Fibroblast of upper back skin (primary cell): ENCODE measurements at places on chromosomes 12 and 14.

DNA sequence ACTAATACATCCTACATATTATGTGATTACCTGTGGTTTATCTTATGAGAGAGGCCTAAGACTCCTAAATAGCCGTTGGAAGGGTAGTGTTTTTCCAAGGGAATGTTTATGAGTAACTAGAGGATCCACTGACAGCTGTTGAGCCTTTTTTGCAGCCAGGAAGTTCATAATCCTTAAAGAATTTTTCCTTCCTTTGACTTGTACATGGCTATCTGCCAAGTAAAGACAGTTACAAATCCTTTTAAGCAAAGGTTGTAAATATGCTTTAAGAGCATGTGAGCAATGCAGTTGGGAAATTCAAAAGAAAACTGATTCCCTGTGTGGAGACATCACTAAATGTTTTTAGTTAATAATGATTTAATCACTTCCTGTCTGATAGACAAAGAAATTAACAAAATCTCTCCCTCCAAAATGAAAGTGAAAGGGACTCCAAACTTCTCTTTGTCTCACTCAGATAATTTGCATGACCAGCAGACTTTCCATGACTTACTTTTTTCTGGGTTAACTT, 333.8 kb downstream of the PDZRN4 start:
- DNase-seq = peak; percentile 92

- no peak for DNase-seq
Observed at GRCh38 chr12:2820432-2820831, 8.0 kb downstream of the ITFG2 start.

GRCh38 chr12:96186607-96187301, 7.4 kb upstream of the ELK3 start:
- DNase-seq = no peak

DNA sequence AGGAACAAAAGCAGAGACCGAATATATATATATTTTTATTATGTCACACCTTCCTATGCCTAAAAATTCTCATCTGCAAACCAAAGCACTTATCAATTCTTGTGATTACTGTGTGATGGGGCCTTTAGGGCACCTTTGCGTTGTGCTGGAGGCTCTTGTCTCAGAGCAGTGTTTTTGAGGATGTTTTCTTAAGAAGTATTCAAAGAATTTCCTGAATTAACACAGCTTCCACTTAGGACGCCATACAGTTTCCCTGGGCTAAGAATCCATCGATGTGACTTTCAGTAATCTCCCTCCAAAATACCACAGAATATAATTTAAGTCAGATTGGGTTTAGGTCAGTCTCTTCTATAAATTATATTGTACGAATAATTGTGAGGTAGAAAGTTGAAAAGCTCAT, 22.0 kb upstream of the HIF1A start:
- peak; percentile 34 for DNase-seq

DNA sequence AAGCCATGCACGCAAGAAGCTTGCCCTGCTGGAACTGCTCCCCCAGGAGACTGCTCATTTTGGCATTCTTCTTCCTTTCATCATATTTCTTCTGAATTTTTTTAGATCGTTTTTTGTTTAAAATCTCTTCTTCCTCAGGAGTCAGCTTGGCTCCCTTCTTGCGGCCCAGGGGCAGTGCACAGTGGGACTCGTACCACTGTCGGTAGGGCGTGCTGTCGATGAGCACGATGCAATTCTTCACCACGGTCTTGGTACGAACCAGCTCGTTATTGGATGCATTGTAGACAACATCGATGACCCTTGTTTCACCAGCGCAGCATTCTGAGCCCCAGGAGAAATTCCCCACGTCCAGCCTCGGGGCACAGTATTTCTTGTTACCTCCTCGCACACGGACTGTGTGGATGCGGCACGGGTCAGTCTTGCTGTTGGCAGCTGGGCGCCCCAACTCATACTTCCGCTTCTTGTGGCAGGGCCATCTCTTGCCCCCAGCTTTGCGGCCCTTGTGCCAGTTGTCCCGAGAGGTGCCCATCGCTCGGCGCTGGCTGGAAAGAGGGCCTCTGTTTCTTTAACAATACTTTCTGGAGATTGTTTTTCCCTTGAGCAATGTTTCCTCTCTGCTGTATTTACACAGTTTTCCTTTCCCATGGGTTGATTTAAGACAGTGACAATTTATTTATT, 452.4 kb downstream of the TMEM121 start:
- no peak for DNase-seq

- no peak for DNase-seq
Observed at GRCh38 chr14:78107166-78107565, 63.0 kb upstream of the NRXN3 start.

GRCh38 chr12:122836027-122836921, 1.0 kb downstream of the HIP1R start:
- DNase-seq = no peak
